Left forelimb (tissue), 1 donor: ENCODE measurements at places on chromosomes 16 and 17.
A peak's percentile ranks its signal among the peaks of the same experiment; 100 is the strongest.

GRCh38 chr16:87040169-87041117 lies 276.7 kb downstream of the C16orf95 start:
- no peak for DNase-seq

GRCh38 chr17:41308918-41309359 lies at the start of gene KRTAP16-1:
KRTAP16-1 (minus strand) TSS chr17:41309309; CDS start chr17:41309253, 56 bp downstream.
- no peak for DNase-seq

- no peak for DNase-seq
Observed at GRCh38 chr17:81099888-81100287, 64.9 kb downstream of the BAIAP2 start.

GRCh38 chr17:13698832-13699231 lies 97.1 kb upstream of the HS3ST3A1 start:
- no peak for DNase-seq

- no peak for DNase-seq
Observed at GRCh38 chr16:79326549-79326948, 274.0 kb downstream of the MAF start.

DNA sequence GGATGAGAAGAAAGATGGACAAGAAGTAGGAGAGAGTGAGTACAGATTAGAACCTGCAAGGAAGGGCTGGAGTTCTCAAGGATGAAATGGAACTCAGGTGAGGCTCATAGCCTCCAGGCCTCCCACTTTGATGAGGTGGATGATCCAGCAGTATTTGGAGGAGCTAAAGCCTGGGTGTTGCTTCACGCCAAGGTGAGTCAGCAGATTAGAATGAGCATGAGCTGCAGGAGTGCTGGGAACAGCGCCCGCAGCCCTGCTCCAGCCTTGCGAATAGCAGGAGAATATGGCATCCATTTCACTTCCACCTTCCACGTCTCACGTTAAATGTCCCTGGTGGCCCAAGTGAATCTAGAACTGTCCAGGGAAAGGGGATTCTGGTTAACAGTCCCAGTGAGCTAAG lies 94.4 kb upstream of the CPHXL start:
- no peak for DNase-seq

DNA sequence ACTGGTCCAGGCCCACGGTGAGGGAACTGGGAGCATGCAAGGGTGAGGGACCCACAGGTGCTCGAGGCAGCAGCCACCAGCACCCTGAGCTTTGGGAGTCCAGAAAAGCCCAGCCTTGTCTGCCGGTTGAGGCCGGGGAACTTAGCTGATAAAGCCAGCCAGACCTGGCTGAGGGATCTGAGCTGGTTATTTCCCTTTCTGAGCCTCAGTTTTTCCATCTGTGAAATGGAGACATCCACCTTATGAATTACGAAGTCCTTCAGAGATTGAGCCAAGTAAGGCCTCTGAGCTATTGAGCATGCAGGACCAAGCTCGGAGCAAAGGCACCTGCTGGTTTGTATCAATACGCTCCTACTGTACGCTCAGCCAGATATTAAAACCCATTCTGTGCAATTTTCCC lies 13.8 kb downstream of the NECAB2 start:
- DNase-seq: no peak

GRCh38 chr17:65629234-65629690 lies 67.8 kb upstream of the AXIN2 start:
- DNase-seq: no peak

DNA sequence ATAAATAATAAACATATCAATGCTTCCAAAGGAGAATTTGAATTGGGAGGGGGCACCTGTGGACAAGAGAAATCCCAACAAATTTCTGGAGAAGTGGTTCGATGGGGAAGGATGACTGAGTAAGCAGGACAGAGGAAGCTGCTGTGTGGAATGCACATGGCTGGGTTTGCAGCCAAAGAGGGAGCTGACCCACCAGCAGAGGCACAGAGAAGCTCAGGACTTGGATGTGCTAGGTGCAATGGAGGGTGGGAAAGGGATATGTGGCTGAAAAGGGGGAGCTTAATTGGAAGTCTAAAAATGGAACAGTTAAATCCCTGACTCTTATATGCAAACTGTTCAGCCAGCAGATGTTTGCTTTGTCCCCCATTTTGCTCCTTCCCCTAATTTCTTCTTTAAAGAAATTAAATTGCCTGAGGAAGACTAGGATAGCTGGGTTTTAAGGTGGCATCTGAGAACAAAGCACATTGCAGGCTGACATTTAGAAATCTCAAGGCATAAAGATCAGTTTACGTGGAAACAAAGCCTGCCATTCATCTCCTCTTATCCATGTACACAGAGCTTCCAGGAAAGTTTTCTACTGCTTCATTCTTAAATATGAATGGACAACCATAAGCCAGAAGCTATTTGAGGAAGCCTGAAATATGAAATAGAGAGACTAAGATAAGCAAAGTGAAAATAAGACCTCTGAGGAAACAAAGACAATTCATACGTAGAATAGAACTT lies 23.0 kb upstream of the TNS4 start:
- no peak for DNase-seq

DNA sequence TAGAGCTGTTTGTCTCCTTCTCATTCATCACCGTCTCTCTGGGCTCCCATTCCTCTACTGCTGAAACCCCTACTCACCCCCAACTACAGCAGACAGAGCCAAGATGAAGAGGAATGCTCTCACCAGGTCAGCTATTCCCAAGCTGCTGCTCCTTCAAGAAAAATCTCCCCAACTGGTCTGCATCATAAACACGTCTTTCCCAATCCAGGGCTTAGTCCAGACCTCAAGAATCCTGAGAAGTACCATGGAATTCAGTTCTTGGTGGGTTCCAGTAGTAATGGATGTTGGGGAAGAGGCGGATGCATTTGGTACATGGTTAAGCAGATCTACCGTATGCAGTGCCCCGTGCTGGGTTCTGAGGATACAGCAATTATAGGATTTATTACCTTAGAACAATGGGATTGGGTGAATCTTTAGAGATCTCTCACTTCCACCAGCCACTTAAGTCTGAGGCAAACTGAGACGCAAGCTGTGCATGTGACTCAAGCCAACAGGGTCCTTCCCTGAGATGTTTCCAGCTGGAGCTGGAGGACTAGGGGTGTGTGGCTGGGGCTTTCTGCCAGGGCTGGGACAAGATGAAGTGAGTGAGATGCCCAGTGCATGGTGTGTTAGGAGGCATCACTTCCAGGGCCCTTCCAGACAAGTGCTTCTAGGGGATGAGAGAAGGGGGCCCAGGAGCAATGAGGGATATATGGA lies 232.7 kb upstream of the CDH5 start:
- no peak for DNase-seq

- no peak for DNase-seq
Observed at GRCh38 chr17:4862720-4863119, 29.6 kb downstream of the MINK1 start.

- no peak for DNase-seq
Observed at GRCh38 chr16:3045758-3046640, at the start of gene MMP25. MMP25 (plus strand) TSS chr16:3046561; CDS start chr16:3046918, 357 bp downstream.

DNA sequence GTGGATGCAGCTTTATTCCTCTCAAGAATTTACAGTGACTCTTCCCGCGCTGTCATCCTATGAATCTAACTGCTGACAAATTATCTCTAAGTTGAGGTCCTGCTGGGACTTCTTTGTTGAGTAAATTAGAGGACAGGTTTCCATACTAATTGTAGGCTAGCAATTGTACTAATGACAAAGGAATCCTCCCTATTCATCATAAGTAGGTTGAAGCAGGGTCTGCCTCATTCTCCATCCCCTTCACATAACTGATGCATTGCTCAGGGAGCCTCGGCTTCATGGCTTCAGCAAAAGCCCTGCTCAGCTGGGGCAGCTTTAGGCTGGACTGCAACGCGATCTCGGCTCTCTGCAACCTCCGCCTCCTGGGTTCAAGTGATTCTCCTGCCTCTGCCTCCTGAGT lies 83.1 kb upstream of the IRX6 start:
- DNase-seq: no peak

GRCh38 chr17:17382971-17383370 lies 79.8 kb downstream of the NT5M start:
- no peak for DNase-seq

- DNase-seq: no peak
Observed at GRCh38 chr16:17246268-17246885, 224.4 kb downstream of the XYLT1 start.

DNA sequence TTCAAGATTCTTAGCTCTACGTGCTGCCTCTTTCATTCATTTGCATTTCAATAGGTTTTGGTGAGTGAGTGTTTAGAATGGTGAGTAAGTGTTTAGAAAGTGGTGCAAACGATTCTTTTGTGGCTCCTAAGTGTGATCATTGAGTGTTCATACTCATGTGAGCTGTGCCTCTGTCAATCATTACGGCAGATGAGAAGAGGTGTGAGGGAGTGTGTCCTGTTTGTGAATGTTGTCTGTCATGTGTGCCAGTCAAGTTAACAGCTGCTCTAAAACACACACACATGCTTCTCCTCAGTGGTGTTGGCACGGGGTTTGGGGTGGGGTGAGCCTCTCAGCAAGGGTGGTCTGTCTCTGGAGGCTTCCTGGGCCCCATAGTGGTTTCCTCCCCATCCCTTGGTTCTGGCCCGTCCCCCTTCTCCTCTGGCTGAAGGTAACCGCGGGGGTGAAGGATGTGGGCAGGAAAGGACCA lies 11.4 kb downstream of the MYL4 start:
- DNase-seq: peak; percentile 23

GRCh38 chr17:49455272-49455861 lies 39.7 kb upstream of the NGFR start:
- DNase-seq: no peak

DNA sequence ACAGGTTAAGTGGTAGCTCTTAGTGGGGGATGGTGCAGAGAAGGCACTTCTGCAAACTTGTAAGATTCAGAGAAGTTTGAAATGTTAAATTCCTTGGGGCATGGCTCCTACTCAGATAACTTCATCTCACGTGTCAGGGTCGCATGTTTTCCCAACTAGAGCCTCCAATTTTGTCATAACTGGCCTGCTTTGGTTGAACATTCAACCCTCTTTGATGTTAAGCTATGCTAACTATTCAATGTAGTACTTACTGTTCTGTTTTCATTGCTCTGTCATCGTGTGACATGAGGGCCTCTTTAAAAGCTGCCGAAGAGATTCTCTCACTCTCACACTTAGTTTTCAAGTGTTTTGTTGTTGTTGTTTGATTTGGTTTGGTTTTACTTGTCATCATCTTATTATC lies 280.8 kb downstream of the CDH11 start:
- no peak for DNase-seq

DNA sequence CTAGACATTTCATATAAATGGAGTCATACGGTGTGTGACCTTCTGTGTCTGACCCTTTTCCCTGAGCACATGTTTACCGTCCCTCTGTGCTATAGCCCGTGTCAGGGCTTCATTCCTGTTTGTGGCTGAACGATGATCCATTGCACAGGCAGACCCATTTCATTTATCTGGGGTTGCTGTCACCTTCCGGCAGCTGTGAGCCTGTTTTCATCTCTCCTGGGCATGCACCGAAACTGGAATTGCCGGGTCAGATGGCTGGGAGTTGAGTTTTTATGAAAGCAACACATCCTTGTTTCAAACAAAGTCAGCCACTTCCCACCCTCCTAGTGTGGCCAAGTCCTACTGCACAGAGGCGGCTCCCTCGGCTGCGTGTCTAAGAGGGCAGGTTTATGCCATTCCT lies 25.5 kb downstream of the BAIAP2 start:
- no peak for DNase-seq
